ENCODE measurements at places on chromosomes 3 and 15.

- no peak for DNase-seq
These were observed 80.7 kb upstream of the DLG1 start for GRCh38 chr3:197378985-197379718.

- no peak for DNase-seq
These were observed 784.0 kb downstream of the ZPLD1 start for GRCh38 chr3:103218793-103219192.

- no peak for DNase-seq
These were observed 26.4 kb upstream of the TSPAN3 start for GRCh38 chr15:77097248-77097721.

GRCh38 chr3:192413461-192413860, 313.9 kb downstream of the FGF12 start:
- DNase-seq: no peak

GRCh38 chr3:127478922-127479321, 111.6 kb downstream of the TPRA1 start:
- no peak for DNase-seq

GRCh38 chr3:184619369-184619768, 57.8 kb downstream of the EPHB3 start:
- no peak for DNase-seq

- DNase-seq: peak; percentile 19
These were observed 65.2 kb downstream of the TPRA1 start for GRCh38 chr3:127525373-127525772.

- no peak for DNase-seq
These were observed 70.4 kb upstream of the CRTC3 start for GRCh38 chr15:90459368-90459767.

- no peak for DNase-seq
These were observed 190.8 kb downstream of the ZNF621 start for GRCh38 chr3:40715551-40715950.

GRCh38 chr15:25947323-25948314, 84.5 kb upstream of the ATP10A start:
- peak; percentile 80 for DNase-seq

- DNase-seq: no peak
These were observed 50.3 kb upstream of the ACTL6A start for GRCh38 chr3:179512378-179512777.

- no peak for DNase-seq
These were observed 213.9 kb downstream of the MTHFS start for GRCh38 chr15:79682851-79683288.

DNA sequence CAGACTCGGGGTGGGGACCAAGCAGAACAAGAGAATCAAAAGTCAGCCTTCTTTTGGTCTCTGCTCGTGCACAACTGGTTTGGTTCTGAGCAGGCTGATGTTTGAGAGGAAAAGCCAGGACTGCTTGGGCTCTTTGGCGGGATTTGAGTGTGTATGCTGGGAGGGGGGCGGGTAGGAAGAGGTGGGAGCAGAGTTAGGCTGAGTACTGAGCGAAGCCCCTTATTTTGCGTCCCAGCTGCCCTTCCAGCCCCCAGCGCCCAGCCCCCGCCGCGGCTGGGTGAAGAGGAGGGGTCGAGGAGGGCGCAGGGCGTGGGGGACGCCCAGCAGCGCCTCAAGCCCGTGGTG, 153.5 kb upstream of the GOLIM4 start:
- DNase-seq: peak; percentile 78
